ENCODE measurements at places on chromosomes 5 and 9.

- no peak for DNase-seq
These were observed 67.7 kb downstream of the KCNT1 start for GRCh38 chr9:135769489-135770202.

- DNase-seq, result no peak
These were observed 503.9 kb downstream of the RASEF start for GRCh38 chr9:82558855-82559630.

DNA sequence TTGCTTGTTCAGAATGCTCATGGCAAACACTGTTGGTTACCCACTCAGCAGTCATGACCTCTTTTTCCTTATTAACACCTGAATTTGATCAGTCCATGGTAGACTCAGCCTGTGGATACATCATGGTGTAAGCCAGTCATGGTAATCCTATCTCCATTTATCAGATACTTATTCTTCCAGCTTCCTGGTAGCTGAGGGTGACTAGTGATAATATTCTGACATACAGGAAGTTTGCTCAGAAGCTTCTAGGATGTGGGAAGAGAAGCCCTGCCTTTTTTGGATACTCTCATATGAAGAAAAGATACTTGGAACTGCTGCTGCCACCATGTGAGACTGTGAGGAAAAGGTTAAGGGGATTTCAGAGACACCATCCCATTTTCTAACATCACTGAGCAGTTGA lies 7.3 kb downstream of the GDA start:
- DNase-seq, result no peak

DNA sequence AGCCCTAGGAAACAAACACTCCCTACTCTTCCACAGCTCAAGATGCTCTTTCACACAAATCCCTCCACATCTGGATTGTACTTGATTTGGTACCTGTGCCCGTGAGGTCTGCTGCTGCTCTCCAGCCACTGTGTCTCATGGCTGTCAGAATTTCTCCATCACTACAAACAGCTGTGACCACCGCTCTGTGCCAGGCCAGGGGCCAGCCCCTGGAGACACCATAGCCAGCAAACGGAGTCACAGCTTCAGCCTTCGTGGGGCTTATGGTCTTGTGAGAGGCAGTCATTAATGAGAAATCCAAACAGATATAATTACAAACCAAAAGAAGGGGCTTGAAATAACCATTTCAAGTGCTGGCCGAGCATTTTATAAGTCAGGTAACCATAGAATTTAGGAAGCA lies 43.6 kb downstream of the ADAM19 start:
- DNase-seq, result no peak

Measured in stimulated activated CD8-positive, alpha-beta memory T cell treated with anti-CD3 and anti-CD28 coated beads, Interleukin-4, amount 100 ng/mL, for 4 hours (primary cell).